ENCODE measurements at places on chromosomes 1 and 21.

DNA sequence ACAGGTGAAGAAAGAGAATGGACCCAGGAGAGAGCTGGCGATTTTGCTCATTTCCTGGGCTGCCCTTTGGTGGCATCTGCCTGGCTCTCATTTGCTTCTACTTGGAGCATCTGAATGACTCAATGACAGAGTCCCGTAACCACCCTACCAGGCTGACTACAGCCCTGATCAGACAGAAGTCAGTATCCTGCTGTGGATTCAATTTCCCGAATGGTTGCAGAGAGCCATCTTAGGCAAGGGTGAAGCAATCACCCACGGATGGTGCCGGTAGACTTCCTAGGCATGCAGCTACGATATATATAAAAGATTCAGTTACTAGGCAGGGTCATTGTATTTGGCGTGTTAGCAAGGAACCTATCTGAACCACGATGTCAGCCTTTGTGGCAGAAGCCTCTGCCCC, 10.2 kb downstream of the AJAP1 start:
- no peak for DNase-seq
- no peak overlapping the region for H3K4me3 ChIP-seq
- peaks cover 90% of the 10 kb centered on the region for H3K27me3 ChIP-seq

- H3K36me3 ChIP-seq: no peaks in the 10 kb centered on the region
- H3K27me3 ChIP-seq: no peaks in the 10 kb centered on the region
- H3K4me1 ChIP-seq: no peaks in the 10 kb centered on the region
These were observed 105.1 kb downstream of the PCBP3 start for GRCh38 chr21:45748593-45748992.

- H3K4me3 ChIP-seq: no peak overlapping the region
- no peaks in the 10 kb centered on the region for H3K36me3 ChIP-seq
- no peak for DNase-seq
- H3K27me3 ChIP-seq: no peaks in the 10 kb centered on the region
- H3K4me1 ChIP-seq: no peaks in the 10 kb centered on the region
- H3K27ac ChIP-seq: no peak overlapping the region
These were observed 146.7 kb upstream of the RGS18 start for GRCh38 chr1:192011525-192011924.

GRCh38 chr1:226095286-226095685, 32.8 kb downstream of the H3-3A start:
- no peak overlapping the region for H3K27ac ChIP-seq
- no peaks in the 10 kb centered on the region for H3K4me1 ChIP-seq
- H3K27me3 ChIP-seq: no peaks in the 10 kb centered on the region
- H3K4me3 ChIP-seq: no peak overlapping the region
- no peak for DNase-seq

- H3K27me3 ChIP-seq: no peaks in the 10 kb centered on the region
- no peak for DNase-seq
- H3K4me3 ChIP-seq: no peak overlapping the region
- H3K36me3 ChIP-seq: no peaks in the 10 kb centered on the region
These were observed 145.4 kb downstream of the LMO4 start for GRCh38 chr1:87474098-87474497.
